ENCODE measurements at places on chromosomes 5 and 9.

DNA sequence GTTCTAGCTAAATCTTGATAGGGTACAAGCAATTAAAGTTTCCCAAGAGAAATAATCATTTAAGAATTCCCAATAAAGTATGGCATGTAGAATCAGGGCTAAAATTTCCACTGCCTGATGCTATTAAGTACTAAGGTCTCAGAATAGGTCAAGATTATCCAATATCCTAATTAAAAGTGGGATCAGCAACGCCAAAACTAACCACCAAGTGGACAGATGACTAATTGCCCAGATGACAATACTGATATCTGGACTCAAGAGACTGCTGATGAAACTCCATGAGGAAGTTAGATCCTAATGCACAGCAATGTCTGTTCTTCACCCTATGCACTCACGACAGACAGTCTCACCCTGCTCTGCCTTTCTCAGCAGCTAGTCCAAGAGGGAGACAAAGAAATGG lies 14.3 kb downstream of the DEPDC1B start:
- DNase-seq: no peak

GRCh38 chr5:15363601-15364000 lies 136.4 kb upstream of the FBXL7 start:
- no peak for DNase-seq

DNA sequence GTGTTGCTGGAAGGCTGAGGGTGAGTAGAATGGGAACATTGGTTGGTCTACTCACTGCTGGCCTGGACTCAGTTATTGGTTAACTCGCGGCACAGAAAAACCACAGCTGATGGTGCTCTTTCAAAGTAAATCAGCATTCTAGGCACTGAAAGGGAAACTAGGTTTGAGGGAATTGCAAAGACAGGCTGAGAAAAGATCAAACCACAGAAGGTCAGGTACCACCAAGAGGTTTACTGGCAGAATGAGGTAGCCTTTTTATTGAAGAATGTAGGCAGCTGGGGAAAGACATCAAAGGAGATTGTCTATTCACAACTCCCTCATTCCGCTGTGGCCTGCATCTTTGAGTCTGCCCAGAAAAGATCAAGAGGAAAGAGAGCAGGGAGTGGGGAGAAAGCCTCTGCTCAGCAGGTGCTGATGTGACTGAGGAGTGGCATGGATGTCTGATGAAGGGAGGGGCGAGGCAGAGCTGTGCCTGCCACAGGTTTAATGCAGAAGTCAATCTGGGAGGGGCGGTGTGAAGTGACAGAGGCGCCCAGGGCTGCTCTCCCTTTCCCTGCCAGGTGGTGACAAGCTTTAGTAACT lies 255.5 kb downstream of the MAN2A1 start:
- DNase-seq: no peak

DNA sequence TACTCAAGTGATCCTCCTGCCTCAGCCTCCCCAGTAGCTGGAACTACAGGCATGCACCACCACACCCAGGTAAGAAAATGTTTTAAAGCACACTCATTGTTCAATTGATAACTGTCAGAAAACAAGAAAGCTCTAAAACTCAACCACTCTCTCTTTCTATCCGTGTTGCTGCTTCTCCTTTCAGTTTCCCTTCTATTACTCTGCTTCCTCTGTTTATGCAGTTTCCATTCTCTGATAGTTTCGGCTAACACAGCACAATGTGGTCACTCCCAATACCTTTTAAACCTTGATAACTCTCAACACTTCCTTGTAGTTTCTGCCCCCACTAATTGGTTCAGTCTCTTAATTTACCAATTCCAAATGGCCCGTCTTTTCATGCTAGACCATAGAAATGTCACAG lies 59.2 kb upstream of the NR4A3 start:
- no peak for DNase-seq

GRCh38 chr5:147935032-147935431 lies 28.7 kb upstream of the C5orf46 start:
- no peak for DNase-seq

DNA sequence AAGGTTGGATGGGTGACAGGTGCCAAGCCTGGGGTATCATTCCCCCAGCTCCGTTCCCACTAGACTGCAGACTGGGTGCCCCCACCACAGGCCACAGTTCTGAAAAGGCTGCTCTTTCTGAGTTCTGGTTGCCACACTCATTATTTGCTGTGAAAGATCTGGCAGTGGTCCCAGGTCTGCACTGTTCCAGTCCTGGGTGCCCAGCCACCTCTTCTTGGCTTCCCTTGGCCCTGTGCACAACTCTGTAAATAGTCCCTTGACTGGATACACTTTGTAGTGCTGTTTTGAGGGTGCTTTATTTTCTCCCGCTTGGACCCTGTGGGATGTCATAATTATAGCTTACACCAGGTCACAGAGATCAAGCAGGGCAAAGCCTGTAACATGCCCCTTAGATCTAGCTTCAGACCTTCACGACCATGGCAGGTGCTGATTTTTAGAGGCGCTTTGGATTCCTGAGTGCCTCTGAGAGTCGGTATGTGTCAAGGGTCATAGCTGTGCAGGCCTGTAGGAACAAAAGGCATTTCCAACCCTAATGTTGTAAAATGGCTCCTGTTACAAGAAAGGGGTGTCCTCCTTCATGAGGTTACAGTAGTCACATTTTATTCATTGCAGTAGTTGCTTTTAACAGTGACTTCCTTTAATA lies 344.9 kb downstream of the ICE1 start:
- no peak for DNase-seq

DNA sequence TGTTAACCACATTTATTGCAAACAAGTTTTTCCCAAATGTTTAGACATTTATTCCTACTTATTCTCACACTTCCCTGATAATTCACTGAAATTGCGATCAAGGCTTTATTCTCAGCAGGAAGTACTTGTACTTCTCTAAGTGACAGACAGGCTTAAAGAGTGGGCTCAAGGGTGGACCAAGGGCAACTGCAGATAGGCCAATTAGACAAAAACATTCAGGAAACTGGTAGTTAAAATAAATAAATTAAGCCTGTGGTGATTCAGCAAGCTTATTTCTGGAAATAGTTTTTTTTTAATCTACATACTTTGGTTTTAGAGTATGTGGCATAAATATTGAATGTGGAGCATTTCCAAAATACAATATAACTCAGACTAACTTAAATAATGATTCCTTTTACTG lies 136.1 kb downstream of the UGCG start:
- DNase-seq: no peak

DNA sequence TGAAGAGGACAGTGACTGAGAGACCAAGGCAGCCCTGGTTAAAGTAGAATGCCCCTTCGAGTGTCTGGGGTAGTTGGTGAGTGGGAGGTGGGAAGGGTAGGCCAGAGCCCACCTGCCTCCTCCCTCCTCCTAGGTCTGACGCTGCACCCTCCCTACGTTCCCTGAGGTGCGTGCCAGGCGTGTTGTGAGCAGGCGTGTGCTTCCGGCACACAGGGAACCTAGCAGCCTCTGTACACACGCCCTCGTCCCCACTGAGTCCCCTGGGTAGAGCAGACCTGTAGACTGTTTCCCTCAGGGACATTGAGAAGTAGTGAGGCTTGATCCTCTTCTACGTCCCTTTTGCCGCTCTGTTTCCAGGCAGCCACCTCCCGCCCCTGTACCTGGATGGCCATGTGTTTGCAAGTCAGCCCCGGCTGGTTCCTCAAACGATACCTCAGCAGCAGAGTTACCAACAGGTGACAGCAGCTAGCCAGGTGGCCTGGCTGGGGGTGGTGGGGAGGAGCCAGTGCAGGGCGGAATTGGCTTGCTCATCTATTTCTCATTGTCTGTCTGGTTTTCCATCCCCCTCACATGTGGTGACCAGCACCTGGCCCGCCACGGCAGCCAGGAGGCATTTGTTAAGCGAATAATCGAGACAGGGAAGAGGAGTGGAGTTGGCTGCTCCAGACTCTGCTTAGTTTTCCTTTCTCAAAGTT lies 16.8 kb upstream of the POMT1 start:
- DNase-seq: no peak

- DNase-seq: no peak
These were observed 43.7 kb downstream of the STK10 start for GRCh38 chr5:172144291-172144815.

DNA sequence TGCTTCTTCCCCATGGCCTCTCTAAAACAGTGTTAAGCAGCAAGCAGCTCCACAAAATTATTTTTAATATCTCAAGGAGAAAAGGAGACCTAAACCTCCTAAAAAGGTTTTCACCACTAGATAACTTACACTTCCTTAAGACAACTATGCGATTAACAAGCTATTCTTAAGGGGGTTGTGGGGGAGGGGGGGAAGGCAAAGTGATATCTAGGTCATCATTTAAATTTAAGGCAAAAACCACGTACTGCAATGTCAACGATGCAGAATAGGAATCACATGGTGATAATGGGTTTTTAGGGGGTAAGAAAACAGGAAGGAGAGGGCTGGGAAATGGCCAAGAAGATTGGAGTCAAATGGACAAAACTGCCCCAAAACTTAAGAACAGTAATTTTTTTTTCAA lies 32.6 kb downstream of the CSNK1A1 start:
- DNase-seq: no peak

DNA sequence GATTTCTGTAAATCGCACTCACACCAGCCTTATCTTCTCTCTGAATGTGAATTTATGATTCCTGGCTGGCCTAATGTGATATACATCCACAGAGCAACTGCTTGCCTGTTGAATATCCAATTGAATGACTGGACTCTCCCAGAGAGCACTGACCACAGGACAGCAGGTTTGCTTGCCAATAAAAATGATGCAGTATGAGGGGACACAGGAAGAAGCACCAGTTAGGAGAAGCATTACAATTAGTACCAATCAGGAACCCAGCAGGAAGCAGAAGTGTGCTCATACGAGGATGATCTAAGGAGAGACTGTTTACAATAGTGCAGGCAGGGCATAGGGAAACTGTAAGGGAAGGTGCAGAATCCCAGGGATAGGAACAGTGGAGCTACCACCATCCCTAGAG lies 127.2 kb upstream of the ZNF366 start:
- no peak for DNase-seq

GRCh38 chr5:54484219-54484894 lies 28.9 kb downstream of the HSPB3 start:
- DNase-seq: no peak

- DNase-seq: no peak
These were observed 338.4 kb upstream of the TRPC7 start for GRCh38 chr5:136703706-136704105.

DNA sequence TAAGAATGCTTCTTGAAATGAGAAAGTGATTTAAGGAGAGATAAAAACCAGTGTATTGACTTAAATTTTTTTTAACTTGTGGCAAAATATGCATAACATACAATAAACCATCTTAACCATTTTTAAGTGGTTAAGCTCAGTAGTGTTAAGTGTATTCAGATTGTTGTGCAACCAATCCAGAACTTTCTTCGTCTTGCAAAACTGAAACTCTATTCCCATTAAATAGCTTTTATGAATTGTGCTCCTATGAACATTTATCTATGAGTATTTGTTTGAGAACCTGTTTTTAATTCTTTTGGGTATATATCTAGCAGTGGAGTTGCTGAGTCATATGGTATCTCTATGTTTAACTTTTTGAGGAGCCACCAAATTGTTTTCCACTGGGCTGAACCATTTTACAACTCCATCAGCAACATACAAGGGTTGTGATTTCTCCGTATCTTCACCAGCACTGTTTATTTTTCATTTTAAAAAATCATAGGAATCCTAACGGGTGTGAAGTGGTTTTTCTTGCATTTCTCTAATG lies 76.6 kb upstream of the ACTBL2 start:
- no peak for DNase-seq

DNA sequence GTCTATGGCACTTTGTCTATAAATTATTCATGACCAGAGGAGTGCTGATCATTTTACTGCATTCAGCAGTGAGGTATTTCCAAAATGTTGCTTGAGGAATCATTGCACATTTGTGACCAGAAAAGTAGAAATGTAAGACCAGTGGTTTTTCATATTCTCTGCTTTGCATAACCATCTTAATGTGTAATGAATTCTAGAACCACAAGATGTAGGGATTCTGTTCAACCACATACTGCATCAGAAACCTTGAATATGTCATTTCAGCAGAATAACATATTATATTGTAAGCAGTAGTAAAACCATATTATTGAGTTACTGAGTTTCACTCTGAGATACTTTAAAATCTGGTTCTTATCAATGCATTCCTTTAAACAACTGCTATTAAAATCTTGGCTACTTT lies 1243.4 kb downstream of the MAT2B start:
- DNase-seq: no peak

GRCh38 chr5:99089822-99090549 lies 161.2 kb upstream of the CHD1 start:
- no peak for DNase-seq

GRCh38 chr5:180069589-180070247 lies 1.8 kb downstream of the RNF130 start:
- no peak for DNase-seq

DNA sequence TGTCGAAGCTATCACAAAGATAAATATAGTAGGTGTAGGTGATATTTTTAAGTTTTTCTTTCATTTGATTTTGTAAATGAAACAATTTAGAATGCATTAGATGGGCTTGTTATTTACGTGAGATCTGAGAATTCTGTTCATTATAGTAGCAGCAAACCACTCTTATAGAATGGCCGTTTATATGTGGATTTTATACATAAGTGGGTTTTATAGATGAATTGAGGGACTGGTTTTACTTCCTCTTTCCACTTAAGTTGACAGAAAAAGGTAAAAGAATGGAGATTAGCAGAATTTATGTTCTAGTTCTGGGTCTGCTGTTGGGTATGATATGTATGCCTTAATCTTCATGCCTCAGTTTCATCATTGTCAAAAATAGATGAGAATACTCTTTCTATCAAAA lies 5.6 kb downstream of the RMI1 start:
- DNase-seq: no peak

GRCh38 chr9:34158362-34158869 lies 20.4 kb upstream of the UBAP1 start:
- DNase-seq: no peak

GRCh38 chr5:138574744-138575193 lies 432 bp downstream of the HSPA9 start:
- DNase-seq: no peak

DNA sequence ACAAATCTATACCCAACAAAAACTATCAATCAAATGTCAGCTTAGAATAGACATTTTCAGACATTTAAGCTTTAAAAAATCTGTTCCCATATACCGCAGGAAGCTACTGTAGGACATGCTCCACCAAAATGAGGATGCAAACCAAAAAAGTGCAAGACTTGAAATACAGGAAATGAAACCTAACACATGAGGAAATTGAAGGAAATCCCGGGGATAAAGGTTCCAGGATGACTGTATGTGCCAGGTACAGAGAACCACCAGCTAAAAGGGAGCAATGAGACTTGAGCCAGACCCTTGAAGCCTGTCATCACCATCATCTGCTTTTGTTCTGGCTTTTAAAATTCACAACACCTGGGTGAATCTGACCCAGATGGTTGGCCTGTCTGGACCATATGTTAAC lies 21.4 kb downstream of the DIAPH1 start:
- no peak for DNase-seq

- no peak for DNase-seq
These were observed 3.3 kb upstream of the OCLN start for GRCh38 chr5:69489246-69489645.

DNA sequence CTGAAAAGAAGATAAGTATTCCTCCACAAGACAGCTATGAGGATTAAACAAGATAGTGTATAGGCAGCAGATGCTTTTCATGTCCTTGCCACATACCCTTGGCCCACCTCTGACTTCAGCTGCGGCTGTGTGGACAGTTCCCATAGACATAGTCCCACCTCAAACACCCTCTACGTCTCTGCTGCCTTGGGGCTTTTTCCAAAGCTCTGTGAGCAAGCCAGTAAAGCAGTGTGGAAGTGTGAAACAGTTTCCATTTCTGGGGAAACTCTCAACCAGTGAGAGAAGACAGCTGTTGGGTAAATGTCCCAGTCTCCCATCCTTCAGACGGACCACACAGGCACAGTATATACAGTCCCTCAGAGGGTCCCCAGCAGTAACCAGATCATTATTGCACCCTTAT lies 125.5 kb downstream of the CDK5RAP2 start:
- no peak for DNase-seq

Data from cortex of kidney (tissue), 1 donor.